ENCODE measurements at places on chromosomes 16 and 17.

- DNase-seq: peak; percentile 70
These were observed 46.4 kb downstream of the DNAH3 start for GRCh38 chr16:21103941-21104860.

GRCh38 chr16:84270531-84270930 is 24.1 kb upstream of the WFDC1 start:
- DNase-seq: no peak

GRCh38 chr16:68190736-68191510 is 45.0 kb downstream of the ESRP2 start:
- peak; percentile 6 for DNase-seq

DNA sequence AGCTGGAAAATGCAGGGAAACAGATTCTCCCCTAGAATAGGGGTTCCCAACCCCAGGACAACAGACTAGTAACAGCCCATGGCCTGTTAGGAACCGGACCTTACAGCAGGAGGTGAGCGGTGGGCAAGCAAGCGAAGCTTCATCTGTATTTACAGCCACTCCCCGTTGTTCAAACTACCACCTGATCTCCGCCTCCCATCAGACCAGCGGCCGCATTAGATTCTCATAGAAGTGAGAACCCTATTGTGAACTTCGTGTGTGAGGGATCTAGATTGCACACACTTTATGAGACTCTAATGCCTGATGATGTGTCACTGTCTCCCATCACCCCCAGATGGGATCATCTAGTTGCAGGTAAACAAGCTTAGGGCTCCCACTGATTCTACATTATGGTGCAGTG is 3.5 kb downstream of the CD300LB start:
- DNase-seq: no peak

- DNase-seq: no peak
These were observed 23.8 kb downstream of the OSBPL7 start for GRCh38 chr17:47797797-47798196.

- DNase-seq: no peak
These were observed 5.9 kb downstream of the PROCA1 start for GRCh38 chr17:28705728-28706334.

GRCh38 chr17:3859940-3860339 is 13.9 kb upstream of the NCBP3 start:
- DNase-seq: no peak

DNA sequence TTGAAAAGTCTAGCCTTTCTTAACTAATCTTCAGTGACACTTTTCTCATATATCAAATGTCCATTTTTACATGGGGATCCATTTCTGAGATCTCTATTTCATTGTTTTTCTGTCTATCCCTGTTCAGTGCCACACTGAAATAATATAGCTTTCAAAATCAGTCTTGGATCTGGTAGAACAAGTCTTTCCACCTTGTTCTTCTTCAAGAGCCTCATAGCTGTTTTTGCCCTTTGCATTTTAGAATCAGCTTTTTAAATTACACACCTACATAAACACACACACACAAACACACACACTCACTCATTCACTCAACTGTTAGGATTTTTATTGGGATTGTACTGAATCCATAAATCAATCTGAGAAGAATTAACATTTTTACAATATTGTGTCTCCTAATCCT is 19.2 kb downstream of the GSDMB start:
- DNase-seq: no peak

GRCh38 chr17:46818929-46819859 is 702 bp upstream of the WNT3 start:
- no peak for DNase-seq

- no peak for DNase-seq
These were observed 29.9 kb downstream of the RPTOR start for GRCh38 chr17:80574496-80574895.

GRCh38 chr17:31572341-31572740 is 180.9 kb downstream of the RAB11FIP4 start:
- DNase-seq: no peak

DNA sequence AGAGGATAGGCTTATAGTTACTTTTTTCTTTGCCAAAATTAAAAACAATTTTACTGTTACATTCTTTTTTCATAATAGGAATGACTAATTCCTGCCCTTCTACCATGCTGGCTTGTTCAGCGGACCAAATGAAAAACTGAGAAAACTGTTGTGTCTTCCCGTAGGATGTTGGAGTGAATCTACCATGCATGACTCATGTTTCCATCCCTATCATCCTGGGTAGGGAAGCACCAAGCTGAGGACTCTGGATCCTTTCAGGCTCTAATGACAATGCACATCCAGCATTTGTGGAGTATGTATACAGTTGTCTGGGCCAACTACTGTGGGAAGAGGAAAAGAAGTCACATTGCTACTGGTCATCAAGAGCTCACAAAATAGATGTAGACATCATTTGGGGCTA is 41.1 kb upstream of the DHX8 start:
- DNase-seq: peak; percentile 40

DNA sequence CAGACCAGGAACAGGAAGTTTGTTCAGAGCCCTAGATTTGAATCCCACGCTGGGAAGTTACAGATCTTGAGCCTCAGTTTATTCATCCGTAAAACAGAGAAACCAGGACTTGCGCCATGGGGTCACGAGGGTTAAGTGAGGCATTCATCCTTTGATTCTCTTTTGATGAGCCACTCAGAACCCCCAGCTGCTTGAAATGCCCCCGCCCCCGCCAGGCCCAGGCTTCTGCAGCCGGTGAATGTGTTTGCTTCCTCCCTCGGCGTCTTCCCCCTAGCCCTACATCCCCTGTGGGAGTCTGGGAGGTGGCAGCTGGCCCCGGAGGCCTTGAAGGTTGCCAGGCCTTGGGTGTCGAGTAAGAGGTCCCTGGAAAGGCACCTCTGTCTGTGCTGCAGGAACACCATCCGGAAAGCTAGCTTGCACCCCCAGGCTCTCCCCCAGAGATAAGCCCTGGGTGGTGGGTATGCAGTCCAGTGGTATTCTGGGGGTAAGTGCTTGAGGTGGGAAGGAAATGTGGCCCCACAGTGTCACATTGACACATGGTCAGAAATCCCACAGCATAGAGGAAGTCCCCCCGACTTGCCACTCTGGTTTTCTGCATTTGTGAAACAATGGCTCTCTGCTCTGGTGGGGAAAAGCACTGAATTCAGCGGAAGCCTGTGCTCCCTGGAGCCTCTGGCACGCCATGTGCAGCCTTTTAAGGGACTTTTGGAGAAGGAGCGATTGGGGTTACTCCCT is 14.9 kb downstream of the IRF8 start:
- no peak for DNase-seq

- no peak for DNase-seq
These were observed 17.9 kb upstream of the UBE2I start for GRCh38 chr16:1291576-1291974.

GRCh38 chr17:59899099-59899498 is 6.2 kb downstream of the RPS6KB1 start:
- no peak for DNase-seq

DNA sequence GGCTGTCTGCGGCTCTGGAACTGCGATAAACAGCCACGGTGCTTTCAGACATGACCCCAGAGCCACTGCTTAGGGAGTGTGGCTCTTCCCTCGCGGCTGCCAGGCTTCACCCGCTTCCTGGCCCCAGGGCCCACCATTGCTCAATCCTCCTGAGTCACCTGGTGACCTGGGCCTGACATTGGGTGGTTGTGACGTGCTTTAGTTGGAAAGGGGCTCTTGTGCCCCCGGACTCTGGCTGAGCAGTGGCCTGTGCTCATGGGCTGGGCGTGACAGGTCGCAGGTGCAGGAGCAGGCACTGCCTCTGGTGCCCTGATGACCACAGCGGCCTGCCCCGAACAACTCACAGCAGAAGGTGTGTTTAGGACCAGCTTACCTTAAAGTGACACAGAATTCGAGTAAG is 8.6 kb upstream of the NUDT16L1 start:
- DNase-seq: no peak

DNA sequence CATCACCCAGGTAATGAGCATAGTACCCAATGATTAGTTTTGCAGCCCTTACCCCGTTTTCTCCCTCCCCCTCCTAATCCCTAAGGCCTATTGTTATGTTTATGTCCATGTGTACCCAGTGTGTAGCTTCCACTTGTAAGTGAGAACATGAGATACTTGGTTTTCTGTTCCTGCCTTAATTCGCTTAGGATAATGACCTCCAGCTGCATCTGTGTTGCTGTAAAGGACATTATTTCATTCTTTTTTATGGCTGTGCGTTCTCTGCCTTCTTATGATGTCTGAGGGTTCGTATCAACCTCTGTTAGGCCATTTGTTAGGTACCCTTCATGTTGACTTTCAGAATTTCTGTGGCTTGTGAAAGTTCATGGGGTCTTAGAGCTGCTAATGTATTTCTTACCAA is 31.0 kb downstream of the CTCF start:
- DNase-seq: peak; percentile 3

All from fibroblast of upper back skin (primary cell).